ENCODE measurements at places on chromosomes 6 and 20.

- DNase-seq = no peak
Observed at GRCh38 chr20:45997187-45997586, 11.5 kb upstream of the MMP9 start.

DNA sequence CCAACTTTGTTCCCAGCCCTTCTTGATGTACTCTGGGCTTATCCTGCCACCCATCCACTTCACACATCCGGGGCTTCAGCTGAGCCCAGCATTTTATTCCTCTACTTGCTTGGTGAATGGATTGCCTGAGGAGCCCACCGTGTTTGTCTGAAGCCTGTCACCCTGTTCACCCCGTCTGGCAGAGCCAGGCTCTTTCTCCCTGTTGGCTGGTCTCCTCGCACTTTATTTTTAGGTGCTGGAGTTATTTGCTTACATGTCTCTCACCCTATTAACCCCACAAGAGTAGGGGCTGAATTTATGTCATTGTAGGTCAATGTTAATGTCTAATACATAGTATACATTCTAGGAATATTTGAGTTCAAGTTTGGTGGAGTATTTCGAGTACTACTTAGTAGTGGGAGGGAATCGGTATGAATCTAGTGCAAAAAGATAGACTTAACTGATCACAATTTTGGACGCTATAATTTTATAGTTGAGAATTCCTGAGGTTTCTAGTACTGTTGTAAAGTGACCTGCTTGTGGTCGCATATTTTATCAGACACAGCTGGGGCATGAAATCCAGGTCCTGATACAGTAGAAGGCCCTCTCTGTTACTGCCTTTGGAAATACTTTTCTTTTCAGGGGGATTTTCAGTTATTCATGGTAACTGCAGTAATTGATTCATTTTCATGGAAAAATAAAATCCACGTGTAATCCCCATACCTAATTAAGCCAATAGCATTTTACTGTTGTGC lies 10.8 kb downstream of the JARID2 start:
- DNase-seq = no peak

DNA sequence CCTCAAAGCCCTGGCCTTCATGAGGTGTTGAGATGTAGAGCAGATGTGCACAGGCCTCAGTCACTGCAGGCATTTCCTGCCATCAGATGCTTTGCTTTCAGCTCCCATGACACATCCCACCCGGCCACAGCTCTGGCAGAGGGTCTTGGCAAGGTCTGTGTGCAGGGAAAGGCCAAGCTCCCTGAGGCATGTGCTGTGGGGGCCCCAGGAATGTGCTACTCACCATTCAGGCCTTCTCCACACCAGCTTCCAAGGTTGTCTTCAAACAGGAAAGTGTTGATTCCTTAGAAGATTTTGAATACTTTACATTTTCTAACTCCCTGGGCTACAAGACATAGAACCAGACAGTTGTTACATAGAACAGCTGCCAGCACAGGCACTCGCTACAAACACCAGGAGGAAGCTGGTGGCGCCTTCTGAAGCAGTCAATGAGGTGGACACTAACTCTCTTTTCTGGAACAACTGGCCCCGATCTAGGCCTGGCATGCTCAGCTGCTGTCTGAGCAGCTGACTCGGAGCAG lies 27.8 kb downstream of the CASS4 start:
- no peak for DNase-seq

DNA sequence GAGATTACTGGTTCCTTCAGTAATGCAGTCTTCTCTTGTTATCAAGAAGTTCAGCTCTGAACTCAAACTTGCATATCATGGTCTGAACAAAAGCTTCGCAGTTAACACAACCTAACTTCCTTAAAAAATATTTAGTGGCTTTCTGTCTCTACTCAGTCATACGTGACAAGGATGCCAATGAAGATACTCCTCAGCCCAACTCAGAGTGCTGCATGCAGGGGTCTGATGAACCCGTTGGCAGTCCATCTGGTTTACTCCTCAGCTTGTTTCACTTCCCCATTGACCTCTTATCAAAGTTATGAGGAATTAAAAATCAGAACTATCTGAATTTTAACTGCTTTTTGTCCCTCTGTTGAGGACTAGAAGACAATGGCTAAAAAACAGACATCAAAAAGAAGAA lies 56.6 kb upstream of the RIN2 start:
- DNase-seq = no peak

DNA sequence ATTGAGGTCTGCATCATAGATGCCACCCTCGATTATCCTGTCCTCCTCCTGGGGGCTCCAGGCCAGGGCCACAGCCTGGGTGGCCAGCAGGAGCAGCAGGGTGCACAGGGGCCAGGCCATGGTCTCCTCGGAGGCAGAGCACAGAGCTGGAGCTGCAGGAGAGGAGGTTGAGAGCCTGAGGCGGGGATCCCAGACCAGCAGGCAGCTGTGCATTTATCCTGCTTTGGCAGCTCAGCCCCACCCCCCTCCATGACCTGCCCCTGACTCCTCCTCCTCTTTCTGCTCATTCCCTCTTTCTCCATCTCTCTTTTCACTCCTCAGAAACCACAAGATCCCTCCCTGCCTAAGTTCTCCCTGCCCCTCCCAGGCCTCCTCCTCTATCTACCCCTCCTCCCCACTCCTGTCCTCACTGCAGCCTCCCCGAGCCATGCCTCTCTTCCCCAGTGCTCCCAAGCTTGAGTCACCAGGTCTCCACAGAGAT lies at the start of gene CST2:
Gene CST2 (minus strand): TSS at position 189 of the 481 bp plus-strand sequence. CDS start 69 bp downstream, at position 120.
- DNase-seq = no peak

DNA sequence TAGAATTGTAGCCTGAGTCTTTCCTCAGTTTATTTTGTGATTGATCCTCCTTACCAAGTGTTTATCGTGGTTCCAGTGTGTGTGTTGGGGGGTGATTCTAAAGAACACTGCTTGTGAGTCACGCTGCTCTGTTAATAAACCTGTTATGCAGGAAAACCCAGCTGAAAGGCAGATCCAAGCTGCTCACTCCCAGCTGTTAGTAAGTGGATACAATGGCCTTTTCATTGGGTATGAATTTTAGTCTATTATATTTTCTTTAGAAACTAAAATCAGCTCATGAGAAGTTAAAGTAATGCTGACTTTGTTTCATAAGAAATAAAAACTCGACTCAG lies 12.2 kb upstream of the DSTN start:
- no peak for DNase-seq

DNA sequence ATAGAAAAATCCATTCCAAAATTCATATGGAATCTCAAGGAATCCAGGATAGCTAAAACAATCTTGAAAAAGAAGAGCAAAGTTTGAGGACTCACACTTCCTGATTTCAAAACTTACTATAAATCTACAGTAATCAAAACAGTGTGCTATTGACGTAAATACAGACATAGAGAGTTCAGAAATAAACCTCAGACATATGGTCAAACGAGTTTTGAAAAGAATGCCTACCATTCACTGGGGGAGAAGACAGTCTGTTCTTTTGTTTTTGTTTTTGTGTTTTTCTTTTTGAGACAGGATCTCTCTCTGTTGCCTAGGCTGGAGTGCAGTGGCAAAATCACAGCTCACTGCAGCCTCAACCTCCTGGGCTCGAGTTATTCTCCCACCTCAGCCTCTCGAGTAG lies 25.3 kb upstream of the PROKR2 start:
- DNase-seq = no peak
